ENCODE measurements at places on chromosomes 11 and 22.

DNA sequence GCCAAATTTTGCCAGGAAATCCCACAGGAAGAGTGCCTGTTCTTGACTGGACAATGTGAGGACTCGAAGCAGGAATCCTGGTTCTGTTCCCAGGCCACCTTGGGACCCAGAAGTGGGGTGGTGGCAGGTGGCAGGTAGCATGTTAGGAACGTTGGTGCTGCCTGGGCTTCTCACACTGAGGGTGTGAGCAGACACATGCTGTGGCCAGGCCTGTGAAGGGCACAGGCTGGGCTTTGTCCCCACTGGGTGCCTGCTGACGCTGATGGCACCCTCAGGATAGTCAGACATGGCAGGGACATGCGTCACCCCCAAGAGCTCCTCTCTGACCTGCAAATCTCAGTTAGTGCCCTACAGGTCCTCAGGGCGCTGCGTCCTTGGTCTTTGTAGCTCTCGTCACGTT, 21.1 kb upstream of the NECTIN1 start:
- DNase-seq = no peak

DNA sequence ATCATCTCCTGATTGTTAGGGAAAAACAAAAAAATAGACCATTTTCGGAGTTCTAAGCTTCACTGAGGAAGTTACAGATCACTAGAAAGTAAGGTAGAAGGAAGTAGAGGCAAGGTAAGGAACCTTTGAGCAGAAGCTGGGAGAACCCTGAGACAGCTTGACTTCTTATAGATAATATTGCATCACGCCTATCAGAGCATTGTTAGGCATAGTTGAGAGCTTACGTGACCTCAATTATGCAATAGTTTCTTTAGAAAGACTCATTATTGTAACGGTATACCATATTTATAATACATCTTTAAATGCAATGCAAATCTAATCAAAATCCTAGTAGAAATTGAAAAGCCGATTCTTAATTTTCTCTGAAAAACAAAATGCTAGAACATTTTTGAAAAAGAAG, 4.9 kb downstream of the TBRG1 start:
- no peak for DNase-seq

- no peak for DNase-seq
Measured at GRCh38 chr22:24776525-24776924, 2.0 kb upstream of the PIWIL3 start.

GRCh38 chr11:78192223-78192719, 3.6 kb downstream of the USP35 start:
- DNase-seq = no peak

GRCh38 chr11:46918083-46918787, at the start of gene LRP4:
Gene LRP4 (minus strand): TSS chr11:46918550. CDS start chr11:46918379, 171 bp downstream.
- no peak for DNase-seq

All from GDM1 (cell line).